DND-41 (cell line): ENCODE measurements at places on chromosomes 13 and 19.

- H3K27ac ChIP-seq: no peak overlapping the region
- no peak for DNase-seq
- no peaks in the 10 kb centered on the region for H3K36me3 ChIP-seq
- no peak overlapping the region for H3K4me3 ChIP-seq
- H3K27me3 ChIP-seq: no peaks in the 10 kb centered on the region
Measured at GRCh38 chr13:57988276-57988675, 356.7 kb downstream of the PCDH17 start.

DNA sequence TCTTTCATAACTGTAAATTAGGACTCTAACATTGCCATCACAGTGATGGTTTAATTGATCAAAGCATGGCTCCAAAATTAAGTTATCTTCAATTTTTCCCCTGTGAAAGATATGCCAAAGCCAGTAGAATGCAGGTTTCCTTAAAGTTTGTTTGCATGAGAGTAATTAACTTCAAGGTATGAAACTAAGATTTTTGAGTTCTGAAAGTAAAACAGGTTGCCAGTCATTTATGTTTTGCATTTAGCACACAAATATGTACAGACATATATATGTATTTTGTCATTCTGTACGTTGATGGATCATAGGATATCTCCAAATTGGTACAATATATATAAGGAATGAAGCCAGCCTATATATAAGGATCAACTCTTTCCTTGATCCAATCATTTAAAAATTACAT lies 23.6 kb upstream of the NDFIP2 start:
- no peaks in the 10 kb centered on the region for H3K36me3 ChIP-seq
- no peaks in the 10 kb centered on the region for H3K27me3 ChIP-seq
- no peak overlapping the region for H3K4me3 ChIP-seq
- no peak overlapping the region for H3K27ac ChIP-seq
- H3K4me1 ChIP-seq: peaks cover 5% of the 10 kb centered on the region
- DNase-seq: no peak

DNA sequence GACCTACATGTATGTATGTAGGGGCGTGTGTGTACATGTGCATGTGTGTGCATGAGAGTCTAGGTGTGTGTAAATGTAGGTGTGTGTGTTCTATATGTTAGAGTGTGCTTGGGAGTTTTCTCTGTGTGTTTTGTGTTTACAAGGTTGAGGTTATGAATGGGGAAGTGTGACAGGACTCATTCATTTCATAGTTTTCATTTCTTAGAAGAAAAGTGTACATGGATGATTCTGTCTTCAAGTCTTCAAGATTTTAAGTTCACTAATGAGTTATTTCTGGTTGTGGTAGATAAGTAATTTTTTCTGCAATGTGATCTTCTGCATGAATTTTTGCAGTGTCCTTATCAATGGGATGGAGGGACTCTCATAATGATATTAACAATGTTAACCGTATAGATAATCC lies 118.2 kb upstream of the SLC10A2 start:
- H3K4me1 ChIP-seq: no peaks in the 10 kb centered on the region
- peaks cover 5% of the 10 kb centered on the region for H3K27me3 ChIP-seq
- no peaks in the 10 kb centered on the region for H3K36me3 ChIP-seq

GRCh38 chr13:112880976-112881540 lies 88.0 kb upstream of the MCF2L start:
- DNase-seq: no peak
- no peak overlapping the region for H3K4me3 ChIP-seq
- H3K27ac ChIP-seq: no peak overlapping the region
- H3K4me1 ChIP-seq: no peaks in the 10 kb centered on the region
- no peaks in the 10 kb centered on the region for H3K27me3 ChIP-seq
